GM18507 (cell line): ENCODE measurements at places on chromosomes 6 and 20.

DNA sequence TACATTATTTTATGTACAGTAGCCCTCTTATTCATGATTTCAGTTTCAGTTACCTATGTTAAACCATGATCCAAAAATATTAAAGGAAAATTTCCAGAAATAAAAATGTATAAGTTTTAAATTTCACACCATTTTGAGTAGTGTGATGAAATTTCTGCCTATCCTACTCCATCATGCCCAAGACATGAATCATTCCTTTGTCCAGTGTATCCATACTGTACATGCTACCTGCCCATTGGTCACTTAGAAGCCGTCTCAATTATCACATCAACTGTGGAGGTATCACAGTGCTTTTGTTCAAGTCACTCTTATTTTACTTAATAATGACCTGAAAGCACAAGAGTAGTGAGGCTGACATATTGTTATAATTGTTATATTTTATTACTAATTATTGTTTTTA is 32.3 kb upstream of the PLCB4 start:
- no peak for DNase-seq

DNA sequence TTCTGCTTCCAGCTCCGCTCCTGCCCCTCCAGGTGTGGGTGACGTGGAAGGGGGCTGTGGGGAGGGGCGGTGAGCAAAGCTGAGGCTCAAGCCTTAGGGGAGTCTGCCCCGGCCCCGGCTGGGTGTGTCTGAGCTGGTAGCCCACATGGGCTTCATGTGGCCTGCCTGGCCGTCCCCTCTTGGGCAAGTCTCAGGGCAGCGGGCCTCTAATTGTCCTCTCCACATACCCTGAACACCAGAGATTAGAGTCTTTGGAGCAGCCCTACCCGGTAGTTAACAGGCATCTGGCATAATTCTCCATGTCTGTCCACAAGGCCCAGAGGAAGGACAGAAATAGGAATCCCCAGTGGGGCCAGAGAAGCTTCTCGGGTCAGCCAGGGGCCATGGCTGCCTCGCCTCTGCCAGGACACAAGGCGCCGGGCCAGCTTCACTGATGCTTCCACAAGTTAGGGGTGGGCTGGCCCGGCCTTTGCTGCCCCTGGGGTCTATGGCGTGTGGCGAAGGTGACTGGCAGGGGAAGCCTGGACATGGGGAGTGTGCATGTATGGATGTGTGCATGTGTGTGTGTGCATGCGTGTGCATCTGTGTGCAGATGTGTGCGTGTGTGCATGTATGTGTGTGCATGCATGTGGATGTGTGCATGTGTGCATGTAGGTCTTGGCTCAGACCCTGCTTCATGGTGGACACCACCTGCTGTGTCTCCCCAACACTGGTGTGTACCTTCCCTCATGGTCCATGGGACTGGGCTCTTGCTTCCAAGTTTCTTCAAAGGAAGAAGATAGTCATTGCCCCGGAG is 24.0 kb downstream of the FRMD1 start:
- no peak for DNase-seq

DNA sequence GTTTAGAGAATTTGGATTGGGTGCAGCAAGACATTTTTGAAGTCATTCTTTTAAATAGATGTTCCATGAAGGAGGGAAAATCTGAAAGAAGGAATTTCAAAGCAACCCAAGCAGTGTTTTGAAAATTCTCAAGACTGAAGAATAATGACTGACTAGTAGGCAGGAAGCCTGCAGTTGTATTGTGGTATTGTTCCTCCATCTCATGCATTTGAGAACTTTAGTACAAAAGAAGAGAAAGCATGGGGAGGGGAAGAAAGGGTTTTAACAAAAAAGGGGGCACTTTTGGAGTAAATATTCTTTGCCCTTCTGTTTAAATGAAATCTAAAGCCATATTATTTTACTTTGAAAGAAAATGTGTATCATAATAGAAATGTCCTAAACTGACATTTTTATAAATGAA is 6.6 kb downstream of the NCOA3 start:
- DNase-seq, result no peak

DNA sequence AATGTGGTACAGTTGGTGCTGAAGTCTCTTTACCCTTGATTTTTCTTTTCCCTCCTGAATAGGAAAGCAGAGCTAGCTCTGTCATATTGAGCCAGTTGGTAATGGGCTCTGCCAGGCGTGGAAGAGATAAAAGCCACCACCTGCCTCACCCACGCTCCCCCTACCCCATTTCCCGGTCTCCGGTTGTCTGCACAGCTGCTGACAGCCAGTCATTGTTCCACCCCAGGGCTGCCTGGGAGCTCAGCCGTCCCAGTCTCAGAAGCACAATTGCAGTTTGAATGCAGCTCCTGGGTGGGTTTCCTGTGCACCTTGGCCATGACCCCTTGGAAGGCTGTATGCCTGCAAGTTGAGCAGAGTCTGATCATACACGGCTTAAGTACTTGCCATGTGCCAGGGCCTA is 675.2 kb upstream of the FLRT3 start:
- DNase-seq, result no peak

GRCh38 chr6:89460713-89461112 is 27.8 kb downstream of the ANKRD6 start:
- DNase-seq, result no peak

DNA sequence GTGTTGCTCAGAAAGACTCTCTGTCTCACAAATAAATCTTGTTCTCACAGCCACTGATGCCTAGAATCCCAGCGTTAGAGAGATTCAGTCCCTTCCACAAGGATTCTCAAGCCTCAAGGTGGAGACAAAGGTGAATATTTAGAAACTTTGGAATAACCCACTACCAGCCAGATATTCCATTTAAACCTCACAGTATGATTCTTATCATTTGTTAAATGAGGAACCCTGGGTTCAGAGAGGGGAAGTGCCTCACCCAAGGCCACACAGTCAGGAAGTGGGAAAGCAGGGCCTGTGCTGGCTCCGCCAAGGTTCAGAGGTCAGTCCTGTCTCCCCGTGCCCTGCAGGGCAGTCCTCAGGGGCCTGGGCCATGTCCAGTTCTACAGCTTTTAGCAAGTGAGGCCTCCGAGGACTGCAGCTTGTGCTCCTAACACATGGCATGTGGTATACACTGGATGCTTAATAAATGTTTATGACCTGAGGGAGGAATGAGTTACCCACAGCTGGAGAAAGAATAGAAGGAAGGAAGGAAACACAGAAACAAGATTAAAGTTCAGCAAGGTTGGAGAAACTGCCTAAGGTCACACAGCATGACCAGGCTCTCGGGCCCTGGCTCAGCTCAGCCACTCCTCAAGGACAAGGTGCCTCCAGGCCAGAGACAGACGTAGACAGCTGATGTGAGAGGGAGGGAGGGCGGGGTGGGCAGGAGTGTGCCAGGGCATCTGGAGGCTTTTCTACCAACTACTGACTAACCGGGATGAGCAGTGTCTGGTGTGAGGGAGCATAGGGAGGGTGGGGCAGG is 3.9 kb upstream of the TGM2 start:
- no peak for DNase-seq

GRCh38 chr20:51043811-51044210 is 20.9 kb upstream of the KCNG1 start:
- DNase-seq, result no peak

- DNase-seq, result no peak
Observed at GRCh38 chr6:10831609-10832008, 6.7 kb downstream of the MAK start.

GRCh38 chr20:23179766-23180403 is 93.8 kb upstream of the CD93 start:
- DNase-seq, result no peak

DNA sequence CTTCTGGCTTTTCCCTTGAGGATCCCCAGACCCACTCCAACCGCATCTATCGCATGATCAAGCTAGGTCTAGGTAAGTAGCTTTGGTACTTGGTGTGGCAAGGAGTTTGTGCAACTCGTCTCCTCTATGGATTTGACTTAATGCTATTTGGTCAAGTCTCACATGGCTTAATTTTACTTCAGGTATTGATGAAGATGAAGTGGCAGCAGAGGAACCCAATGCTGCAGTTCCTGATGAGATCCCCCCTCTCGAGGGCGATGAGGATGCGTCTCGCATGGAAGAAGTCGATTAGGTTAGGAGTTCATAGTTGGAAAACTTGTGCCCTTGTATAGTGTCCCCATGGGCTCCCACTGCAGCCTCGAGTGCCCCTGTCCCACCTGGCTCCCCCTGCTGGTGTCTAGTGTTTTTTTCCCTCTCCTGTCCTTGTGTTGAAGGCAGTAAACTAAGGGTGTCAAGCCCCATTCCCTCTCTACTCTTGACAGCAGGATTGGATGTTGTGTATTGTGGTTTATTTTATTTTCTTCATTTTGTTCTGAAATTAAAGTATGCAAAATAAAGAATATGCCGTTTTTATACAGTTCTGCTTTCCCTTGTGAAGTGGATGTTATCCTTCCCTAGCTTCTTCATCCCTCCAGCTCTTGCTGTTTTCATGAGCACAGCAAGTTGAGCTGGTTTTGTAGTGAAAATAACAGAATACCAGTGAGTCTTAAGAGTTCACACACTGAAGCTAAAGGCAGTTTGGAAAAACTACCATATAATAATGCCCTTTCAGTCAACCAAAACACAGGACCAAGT is 3.8 kb downstream of the SLC35B2 start:
- DNase-seq, result no peak

- no peak for DNase-seq
Observed at GRCh38 chr6:29354980-29355379, 13.7 kb downstream of the OR5V1 start.

GRCh38 chr6:118288355-118289124 is 259.6 kb upstream of the PLN start:
- DNase-seq, result no peak

DNA sequence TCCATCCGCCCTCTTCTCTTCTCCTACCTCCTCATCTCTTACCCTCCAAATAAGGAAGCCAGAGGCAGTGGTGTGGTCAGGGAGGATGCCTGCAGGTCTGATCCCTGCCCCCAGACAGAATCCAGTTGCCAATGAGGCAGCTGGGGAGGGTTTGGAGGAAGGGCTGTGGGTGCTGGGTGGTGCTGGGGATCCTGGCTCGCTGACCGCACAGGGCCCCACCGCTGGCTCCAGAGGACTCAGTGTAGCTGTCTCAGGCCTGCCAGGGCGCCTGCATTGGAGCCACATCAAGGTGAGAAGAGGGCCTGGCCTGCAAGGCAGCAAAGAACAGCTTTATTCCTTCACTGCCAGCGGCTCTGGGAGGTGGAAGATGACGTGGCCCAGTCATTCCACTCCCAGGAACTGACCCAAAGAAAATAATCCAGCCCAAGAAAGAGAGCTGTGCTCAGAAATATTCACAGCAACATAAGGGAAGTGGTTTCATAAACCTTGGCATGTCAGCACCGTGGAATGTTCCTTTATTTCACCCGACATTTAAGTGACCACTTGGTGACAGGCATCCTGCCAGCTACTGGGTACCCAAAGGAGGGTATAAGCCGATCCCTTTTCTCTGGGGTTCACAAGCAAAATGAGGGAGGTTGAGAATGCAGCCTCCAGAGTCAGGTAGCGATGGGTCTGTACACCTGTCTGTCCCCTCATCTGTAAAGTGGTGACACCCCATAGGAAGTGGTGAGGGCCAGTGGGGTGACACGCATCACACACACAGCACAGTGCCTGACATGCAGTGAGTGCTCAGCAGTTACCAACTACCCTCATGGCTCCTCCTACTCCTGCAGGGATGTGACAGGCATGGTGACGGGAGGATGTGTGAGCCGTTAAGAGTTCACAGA is 125.1 kb downstream of the SNX5 start:
- no peak for DNase-seq

GRCh38 chr6:156613996-156614395 is 163.2 kb upstream of the ARID1B start:
- DNase-seq, result no peak

DNA sequence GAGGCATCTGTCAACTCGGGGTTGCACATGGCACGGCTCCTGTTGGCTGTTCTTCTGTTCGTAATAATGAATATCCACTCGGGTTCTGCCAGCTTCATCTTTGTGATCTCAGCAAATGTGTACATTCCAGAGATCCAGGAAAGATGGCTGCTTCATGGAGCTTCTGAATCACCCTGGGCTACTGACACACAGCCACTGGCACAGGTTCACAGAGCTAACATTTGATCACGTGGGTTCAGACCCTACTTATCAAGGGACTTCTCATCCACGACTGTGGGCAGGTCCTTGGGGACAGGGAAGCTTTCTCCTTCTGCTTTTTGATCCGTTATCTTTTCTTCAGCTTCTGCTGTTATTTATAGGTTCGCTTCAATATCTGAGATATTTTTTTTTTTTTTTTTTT is 18.1 kb downstream of the PPP1R3G start:
- DNase-seq, result no peak

DNA sequence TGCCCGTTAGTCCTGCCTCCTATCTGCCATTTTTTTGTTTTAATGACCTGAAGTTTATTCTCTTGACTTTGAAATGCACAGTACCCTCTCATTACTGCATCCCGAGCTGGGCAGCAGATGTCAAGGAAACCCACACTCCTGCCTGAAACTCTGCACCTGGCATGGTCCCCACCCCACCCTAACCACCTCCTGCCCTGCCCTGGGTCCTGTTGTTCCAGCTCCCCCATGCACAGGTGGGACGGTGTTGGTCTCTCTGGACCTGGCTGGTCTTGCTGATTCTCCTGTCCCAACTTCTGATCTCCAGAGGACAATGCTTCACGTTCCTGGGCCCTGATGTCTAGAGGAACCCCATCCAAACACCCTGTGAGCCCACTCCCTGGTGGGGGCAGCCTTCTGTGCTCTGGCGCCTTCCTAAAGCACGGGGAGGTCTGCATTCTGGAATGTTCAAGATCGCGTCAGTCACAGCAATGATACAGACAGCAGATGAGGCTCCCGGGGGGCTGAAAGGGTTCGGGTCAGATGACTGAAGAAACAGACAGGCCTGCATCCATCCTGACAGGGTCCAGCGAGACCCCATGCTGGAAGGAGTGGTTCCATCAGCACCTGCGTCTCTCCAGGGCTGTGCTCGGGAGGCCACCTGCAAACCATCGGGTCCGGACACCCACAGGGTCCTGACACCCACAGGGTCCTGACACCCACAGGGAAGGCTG is 73.6 kb downstream of the ERMARD start:
- DNase-seq, result no peak

DNA sequence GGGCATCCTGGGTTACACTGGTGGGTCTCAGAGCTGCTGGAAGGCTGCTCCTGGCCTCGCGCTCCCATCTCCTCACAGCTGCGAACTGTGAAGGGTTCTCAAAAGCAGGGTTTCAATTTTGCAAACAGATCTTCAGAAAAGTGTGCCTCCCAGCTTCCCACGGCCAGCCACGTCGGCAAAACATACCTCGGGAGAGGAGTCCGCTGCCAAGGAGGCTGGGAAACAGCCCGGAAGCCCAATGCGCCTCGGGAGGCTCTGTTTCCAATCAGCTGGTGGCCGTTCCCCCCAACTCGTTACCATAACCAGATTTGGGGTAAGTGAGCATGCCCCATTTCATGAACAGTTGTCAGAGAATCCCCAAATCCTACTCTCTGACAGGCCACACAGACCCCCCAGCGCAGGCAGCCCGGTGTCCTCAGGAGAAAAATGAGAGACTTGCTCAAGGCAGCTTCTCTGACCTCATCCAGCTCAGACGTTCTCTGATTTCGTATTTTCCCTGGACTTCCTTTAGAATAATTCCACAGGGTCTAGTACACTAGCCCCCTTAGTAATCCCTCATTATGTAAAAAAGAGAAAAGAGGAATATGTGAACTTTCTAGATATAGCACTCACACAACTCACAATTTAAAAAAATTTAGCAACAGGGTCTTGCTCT is 98.4 kb downstream of the SNX5 start:
- DNase-seq, result no peak

GRCh38 chr6:24257282-24257681 is 100.6 kb downstream of the DCDC2 start:
- no peak for DNase-seq

GRCh38 chr6:136525586-136526195 is 24.5 kb downstream of the MAP7 start:
- no peak for DNase-seq

- DNase-seq, result no peak
Observed at GRCh38 chr6:148835920-148836441, 89.2 kb downstream of the UST start.
